ENCODE measurements at places on chromosomes 2 and 18. TPM values are rescaled to one million over a fixed set of nuclear protein-coding genes. Genes with fewer than 3 reads are reported as not detected.

GRCh38 chr2:173238385-173238784 lies 116.3 kb upstream of the CDCA7 start:
- no peak for DNase-seq

- no peak for DNase-seq
Observed at GRCh38 chr2:216206041-216206703, 97.0 kb downstream of the XRCC5 start.

GRCh38 chr2:74043345-74044329 lies 58.9 kb downstream of the TET3 start:
- DNase-seq = no peak

- DNase-seq = no peak
Observed at GRCh38 chr2:59077981-59078531, 836.9 kb upstream of the FANCL start.

- no peak for DNase-seq
Observed at GRCh38 chr2:12617366-12617765, 99.4 kb upstream of the TRIB2 start.

- DNase-seq = peak; percentile 88
Observed at GRCh38 chr2:162029287-162029901, 44.6 kb downstream of the DPP4 start.

- no peak for DNase-seq
Observed at GRCh38 chr2:230881840-230882239, 17.1 kb downstream of the ITM2C start.

DNA sequence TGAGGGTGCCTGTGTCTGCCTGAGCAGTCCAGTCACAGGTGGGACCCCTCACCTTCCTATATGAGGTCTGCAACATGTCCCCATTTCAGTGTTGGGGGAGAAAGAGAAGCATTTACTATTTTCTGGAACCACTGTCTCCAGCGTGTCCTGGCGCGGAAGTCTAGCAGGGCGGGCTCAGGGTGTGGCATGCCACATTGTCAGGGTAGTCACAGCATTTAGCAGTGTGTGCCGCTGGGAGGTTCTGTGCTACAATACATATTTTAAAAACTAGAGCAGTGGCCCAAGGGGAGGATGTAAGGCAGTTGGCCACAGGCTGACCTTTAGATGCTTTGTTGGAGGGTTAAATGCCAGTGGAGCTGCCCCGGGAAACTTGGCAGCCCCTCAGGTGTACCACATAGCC lies 12.5 kb downstream of the UBE2F start:
- no peak for DNase-seq

DNA sequence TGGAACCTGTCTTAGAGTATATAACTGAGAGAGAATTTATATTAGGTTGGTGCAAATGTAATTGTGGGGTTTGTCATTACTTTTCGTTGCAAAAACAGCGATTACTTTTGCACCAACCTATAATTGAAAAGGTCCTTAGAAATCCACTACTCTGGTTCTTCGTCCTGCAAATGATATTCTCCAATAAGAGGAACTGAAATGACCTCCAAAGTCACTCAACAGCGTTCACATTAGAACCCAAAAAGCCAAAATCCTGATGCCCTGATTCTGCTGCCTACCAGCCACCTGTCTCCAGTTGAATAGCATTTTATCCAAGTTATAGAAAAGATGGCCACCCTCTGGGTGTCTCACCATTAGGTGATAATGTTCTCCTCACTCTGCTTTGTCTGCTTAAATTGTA lies 230.6 kb downstream of the SETBP1 start:
- no peak for DNase-seq

DNA sequence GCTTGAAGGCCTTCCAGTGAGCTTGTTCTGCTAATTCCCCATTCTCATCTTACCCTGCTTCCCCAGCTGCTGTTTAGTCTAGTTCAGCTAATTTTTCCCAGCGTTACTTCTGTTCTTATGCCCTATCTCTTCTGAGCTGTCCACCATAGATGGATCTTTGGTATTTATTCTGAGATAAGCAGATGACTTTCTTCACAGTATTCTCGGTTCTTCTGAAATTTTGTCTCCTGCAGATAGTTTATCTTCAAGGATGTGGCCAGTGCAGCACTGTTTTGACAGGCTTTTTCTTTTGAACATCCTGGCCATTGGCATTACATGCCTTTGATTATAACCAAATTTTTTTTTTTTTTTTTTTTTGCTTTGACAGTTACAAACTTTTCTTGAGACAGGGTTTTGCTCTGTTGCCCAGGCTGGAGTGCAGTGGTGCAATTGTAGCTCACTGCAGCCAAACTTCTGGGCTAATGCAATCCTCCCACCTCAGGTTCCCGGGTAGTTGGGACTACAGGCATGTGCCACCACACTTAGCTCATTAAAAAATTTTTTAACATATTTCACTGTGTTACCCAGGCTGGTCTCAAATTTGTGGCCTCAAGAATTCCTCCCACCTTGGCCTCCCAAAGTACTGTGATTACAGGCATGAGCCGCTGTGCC lies 134.2 kb downstream of the WDSUB1 start:
- DNase-seq = no peak

DNA sequence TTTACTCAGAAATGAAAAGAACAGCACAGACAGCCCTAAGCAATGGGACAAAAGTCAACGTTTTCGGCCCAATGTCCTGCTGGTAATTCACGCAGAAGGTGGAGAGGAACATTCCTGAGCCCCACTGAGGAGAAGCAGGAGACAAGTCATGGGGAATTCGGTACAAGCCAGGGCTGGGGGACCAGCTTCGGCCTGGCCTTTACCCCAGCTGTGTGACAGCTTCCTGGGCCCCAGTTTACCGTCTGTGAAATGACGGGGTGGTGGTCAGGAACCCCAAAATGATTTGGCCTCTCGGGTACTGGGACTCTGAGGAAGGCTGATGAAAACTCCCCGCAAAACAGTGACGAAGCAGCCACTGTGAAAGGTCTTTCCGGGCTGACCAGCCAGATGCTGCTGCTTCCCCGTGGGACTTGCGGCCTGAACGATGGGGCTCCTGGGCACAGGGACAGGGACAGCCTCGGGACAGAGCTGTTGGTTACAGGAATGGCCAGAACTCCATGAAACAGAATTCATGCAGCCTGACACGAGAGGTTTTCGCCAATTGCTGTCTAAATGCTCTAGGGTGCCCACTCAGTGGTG lies 21.6 kb downstream of the KIF1A start:
- DNase-seq = no peak

GRCh38 chr2:158775273-158776027 lies 19.7 kb upstream of the DAPL1 start:
- DNase-seq = no peak

GRCh38 chr2:149894226-149894625 lies 306.7 kb upstream of the MMADHC start:
- no peak for DNase-seq

GRCh38 chr2:172427990-172428831 lies 825 bp downstream of the ITGA6 start:
- DNase-seq = no peak

DNA sequence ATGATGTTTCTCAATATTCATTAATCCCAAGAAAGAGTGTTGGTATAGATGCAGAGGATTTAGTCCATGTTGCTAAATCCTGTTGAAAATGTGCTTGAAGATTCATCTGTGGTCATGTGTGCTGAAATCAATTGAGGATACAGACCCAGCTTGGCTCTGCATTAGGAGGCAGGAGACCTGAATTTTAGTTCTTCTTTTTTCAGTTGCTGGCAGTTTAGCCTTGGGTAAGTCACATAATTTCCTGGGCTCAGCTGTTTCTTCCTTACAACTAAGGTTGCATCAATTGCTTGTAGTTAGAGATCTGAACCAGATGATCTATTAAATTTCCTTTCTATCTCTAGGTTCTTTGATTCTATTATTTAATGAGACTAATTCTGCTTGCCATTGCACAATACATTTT lies 54.4 kb downstream of the SETBP1 start:
- no peak for DNase-seq

- DNase-seq = no peak
Observed at GRCh38 chr2:101887328-101887727, 104.4 kb upstream of the IL1R2 start.

FECH gene
- 38.3 TPM for total RNA-seq

COPS9 gene
- 269 TPM for total RNA-seq

DBI gene
- 257 TPM for total RNA-seq

IL36RN gene
- total RNA-seq = not detected

AKAIN1 gene
- not detected for total RNA-seq

SH3RF3 gene
- total RNA-seq = 3.6 TPM

PSMA8 gene
- not detected for total RNA-seq

NYAP2 gene
- not detected for total RNA-seq

NDC80 gene
- total RNA-seq = 68.7 TPM

EPAS1 gene
- 8.0 TPM for total RNA-seq

LINC00305 gene
- total RNA-seq = not detected

LYPD6 gene
- total RNA-seq = 40.4 TPM

ARID5A gene
- 6.9 TPM for total RNA-seq

DLGAP1 gene
- not detected for total RNA-seq

SPR gene
- 84.0 TPM for total RNA-seq

SALL3 gene
- not detected for total RNA-seq

AQP12B gene
- total RNA-seq = not detected
